ENCODE measurements at places on chromosomes 2 and 18.

GRCh38 chr2:235670974-235671787 lies 177.3 kb downstream of the AGAP1 start:
- DNase-seq, result no peak

GRCh38 chr2:101362316-101362715 lies 25.0 kb downstream of the CREG2 start:
- DNase-seq, result no peak

- DNase-seq, result no peak
These were observed 2096.3 kb upstream of the CELF4 start for GRCh38 chr18:39661856-39662366.

DNA sequence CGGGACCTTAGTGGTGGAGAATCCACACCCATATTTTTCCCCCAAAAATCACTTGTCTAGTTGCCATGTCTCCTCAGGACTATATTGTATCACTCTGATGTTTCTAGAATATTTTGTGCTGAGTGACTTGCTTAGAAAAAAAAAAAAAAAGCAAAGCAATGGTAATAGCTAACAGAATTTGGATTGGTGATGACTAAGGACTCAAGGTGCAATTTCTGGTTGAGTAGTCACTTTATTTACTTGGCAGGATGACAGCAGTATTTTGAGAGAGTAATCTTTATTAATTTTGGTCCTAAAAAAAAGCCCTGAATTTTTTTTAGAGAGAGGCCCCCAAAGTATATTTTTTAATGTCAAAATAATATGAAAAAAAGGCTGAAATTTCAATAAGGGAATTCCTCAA lies 32.8 kb upstream of the MYO3B start:
- DNase-seq, result no peak

DNA sequence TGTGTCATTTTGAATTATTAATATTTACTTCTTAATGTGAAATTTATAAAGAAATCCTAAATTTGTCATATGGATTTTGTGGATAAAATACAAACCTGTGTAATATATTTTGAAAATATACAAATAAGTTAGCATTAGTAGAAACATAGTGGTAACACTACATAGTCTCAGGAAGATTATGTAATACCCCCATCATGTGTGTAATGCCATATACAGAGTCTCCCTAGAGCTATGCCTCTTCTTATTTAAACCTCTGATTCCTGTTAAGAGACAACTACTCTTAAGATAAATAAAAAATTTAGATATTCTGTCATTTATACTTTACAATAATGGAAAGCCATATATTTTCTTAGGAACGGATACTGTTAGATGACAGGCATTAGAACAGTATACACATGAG lies 2012.0 kb upstream of the LRRTM1 start:
- no peak for DNase-seq

DNA sequence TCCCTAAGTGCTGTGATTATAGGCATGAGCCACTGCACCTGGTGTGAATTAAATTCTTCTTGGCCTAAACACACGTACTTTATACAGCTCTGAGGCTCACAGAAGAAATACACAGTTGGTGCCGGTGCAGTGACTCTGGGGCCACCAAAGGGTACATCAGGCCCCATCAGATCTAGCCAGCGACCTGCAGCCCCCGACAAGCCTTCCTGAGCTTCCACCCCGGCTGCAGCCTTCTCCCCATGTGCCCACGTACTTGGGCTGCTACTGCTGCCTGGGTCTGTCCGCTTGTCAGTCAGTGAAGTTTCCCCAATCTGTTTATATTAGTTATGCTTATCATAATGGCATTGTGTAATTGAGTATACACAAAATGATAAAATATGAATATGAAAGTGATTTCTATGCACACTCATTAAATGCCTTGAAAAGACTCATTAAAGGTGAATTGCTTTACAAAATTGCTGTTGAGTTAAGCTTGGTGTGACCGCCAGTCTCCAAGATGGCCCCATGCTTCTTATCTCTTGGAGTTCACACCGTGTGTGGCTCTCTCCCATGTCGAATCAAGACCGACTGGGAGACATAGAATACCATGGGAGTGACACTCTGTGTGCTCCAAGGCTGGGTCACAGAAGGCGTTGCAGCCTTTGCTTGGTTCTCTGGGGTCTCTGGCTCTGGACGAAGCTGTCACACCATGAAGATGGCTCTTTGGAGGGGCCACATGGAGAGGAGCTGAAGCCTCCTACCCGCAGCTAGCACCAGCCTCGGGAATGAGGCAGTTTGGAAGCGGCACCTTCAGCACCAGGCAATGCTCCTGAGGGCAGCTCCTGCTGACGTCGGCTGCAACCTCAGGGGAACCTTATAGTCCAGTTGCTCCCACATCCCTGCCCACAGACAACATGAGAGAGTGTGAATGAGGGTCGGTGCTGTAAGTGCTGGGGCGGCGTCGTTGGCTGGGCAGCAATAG lies 29.2 kb upstream of the HPCAL1 start:
- DNase-seq, result no peak

GRCh38 chr2:217795067-217795466 lies 207.7 kb downstream of the TNS1 start:
- DNase-seq, result no peak

DNA sequence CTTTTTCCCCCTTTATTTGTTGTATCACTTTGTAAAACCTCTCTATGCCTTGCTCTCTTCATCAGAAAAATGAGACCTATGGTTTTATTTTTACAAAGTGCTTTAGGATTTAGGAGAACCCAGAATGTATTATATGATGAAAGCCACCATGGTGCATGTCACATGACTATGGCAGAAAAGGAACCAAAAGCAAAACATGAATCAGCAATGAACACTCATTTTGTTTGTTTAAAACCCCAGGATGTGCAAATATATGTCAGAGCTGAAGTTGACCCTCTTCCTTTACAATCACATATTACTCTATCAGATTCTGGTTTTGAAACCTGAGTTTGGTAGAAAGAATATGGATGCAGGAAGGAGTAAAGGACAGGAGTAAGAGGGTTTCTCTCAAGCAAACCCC lies 70.0 kb downstream of the FIGN start:
- no peak for DNase-seq

DNA sequence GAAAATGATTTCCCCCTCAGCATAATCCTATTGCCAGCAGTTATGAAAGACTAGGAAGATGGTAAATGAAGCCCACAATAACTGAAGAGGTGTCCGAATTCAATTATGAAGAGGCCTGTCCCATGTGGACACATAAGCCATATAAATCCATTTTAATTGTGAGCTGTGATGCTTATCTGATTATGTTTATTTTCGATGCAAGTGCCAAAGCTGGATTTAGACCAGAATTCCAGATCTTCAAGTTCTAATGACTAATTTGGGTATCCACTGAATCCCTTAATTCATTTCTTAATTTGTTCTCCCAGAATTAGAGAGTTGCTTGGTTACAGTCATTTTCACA lies 24.5 kb downstream of the SPATS2L start:
- DNase-seq, result no peak

DNA sequence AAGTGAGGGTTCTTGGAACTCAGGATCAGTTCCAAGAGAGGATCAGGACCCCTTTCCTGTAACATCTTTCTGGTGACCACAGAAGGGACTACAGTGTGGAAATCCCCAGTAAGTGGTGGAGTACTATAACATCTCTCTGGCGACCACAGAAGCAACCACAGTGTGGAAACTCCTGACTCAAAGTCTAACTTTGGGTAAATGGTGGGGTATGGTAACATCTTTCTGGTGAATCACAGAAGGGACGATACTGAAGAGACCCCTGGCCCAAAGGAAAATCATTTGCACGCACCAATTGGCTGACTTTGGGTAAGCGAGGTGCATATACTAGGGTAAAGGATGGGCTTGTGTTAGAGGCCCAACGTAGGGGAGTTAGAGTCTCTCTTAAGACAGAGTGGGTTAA lies 56.3 kb upstream of the GULP1 start:
- DNase-seq, result no peak

DNA sequence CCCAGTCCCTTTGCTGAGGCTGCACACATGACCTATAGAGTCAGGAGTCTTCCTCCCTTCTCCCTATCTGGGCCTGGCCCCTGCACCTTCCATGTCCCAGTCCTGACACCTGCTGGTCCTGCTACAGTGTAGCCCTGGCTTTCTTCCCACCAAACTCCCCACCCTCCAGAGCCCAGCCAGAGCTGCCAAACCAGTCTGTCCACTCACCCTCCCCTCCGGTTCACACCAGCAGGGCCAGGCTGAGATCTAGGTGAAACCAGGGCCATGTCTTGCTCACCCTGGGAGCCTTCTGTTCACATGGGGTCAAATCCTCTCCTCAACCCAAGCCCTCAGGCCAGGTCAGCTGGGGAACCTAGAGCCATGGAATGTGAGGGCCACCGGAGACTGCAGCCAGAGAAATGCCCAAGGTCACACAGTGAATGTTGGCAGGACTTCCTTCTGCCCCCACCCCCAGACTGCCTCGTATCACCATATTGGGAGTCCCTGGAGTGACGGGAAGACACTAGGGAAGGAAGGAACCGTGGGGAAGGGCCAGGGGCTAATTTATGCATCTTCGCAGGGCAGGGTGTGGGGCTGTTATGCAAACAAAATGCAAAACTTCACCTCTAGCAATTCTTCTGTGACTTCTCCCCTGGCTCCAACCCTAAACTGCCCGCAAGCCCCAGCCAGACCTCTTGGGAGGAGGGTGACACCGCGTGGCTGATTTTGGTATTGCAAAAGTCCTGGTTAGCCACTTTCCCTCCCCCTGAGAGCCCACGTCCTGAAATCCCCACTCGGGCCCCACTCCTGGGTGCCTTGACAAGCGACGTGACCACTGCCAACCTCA lies 14.6 kb downstream of the TNS1 start:
- peak; percentile 11 for DNase-seq

GRCh38 chr2:200913654-200914053 lies 24.5 kb downstream of the NIF3L1 start:
- no peak for DNase-seq

DNA sequence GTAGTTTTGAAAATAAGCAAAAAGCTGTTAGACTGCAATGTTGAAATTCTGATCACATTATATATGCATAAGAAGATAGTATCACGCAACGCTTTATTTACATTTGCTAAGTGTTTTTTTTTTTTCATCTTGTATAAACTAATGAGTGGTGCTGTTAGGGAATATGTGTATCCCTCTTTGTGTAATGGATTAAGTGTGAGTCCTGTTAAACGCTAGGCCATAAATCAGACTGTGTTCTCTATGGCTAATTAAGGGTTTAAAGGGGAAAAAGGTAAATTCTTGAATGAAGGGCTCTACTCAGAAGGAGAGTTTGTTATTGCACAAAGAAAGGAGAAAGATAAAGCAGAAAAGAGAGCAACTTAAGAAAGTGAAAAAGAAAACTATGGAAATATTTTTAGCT lies 4.8 kb upstream of the ASXL3 start:
- no peak for DNase-seq

DNA sequence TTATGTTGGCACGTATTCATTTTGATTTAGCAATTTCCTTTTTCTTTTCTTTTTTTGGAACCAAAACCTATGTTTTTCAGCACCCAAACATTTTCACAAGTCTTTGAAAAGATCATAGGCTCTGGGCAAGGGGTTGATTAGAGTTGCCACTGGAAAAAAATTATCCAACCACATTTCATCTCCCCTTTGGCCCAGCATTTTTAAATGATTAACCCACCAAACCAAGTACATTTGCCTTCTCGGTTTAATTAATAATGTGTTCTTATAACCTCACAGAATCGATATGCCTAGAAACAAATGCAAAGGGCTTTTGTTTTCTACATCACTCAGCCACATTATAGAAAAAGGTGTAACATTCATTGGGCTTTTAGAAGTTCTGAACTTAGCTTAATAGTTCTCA lies 66.1 kb downstream of the CHST9 start:
- DNase-seq, result no peak

DNA sequence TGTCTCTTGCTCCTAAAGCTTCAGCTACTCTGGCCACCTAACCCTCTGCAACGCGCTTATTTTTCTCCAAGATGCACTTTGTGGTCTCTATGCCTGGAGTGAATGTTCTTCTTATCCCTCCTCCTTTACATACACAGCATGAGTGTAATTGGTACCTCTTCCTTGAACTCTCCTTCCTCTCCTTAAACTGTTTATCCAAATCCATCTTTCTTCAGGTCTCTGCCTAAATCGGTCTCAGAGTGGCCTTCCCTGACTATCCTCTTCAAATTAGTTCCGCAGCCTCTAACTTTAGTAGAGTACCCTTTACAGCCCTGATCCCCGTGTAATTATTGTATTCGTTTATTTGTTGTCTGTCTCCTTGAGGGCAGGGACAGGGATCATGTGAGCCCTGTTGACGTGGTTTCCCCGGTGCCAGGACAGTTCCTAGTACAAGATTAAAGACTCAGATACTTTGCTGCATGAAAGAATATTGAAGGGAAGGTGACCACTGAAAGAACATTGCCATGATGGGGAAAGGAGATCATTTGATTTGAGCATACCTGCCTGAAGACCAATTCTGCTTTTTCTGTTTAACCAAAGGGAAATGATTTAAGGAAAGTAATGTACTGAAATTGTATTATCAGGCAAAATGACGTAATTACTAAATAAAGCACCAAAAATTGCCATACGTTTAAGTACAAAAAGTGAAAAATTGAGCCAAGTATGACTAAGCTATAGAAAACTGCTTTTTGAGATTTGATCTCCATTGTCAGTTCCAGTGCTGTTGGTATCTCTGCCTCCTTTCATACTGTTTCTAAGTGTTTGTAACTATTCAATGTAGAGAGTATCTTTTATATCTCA lies 1.2 kb downstream of the CNOT9 start:
- no peak for DNase-seq

GRCh38 chr2:239371726-239372686 lies 28.8 kb downstream of the HDAC4 start:
- no peak for DNase-seq

- no peak for DNase-seq
These were observed 174.3 kb downstream of the C1D start for GRCh38 chr2:67888351-67889005.

DNA sequence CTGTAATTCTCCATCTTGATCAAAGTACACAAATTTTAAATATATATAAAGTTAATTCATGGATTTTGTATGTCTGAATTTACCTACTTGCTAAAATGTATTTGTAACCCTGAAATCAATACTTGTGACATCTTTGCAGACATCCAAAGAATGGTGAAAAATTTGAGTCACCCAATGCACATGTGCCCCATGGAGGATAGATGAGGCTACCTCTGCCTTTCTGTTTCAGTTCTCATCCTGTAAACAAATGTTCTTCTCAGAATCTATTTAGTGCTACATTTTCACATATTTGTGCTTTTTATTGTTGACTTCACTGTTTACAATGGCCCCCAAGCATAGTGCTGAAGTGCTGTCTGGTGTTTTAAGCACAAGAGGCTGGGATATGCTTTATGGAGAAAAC lies 171.5 kb downstream of the LRATD1 start:
- no peak for DNase-seq

DNA sequence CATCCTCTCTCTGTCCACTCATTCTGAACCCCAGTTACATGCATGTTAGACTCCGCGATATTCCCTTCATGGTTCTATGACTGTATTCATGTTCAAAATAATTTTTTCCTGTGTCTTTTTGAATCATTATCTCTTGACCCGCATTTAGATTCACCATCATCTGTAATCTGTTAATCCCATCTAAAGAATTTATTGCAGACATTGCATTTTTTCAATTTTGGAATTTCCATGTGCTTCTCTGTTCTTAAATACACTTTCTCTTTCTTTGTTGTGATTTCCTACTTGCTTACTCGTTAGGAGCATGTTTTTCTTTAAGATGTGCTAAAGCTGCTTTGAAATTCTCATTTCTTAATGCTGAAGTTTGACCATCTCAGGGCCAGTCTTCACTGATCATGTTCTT lies 122.2 kb downstream of the ATP9B start:
- DNase-seq, result no peak
